ENCODE measurements at places on chromosomes 5 and 9. TPM values are rescaled to one million over a fixed set of nuclear protein-coding genes. Genes with fewer than 3 reads are reported as not detected.

The SOX30 gene
- total RNA-seq = not detected

The HRCT1 gene
- total RNA-seq = 1.0 TPM

The SERINC5 gene
- total RNA-seq = 87.6 TPM

The WDR38 gene
- total RNA-seq = not detected

The PCDHB8 gene
- total RNA-seq = 2.4 TPM

The BSPRY gene
- 3.4 TPM for total RNA-seq

GRCh38 chr9:22097707-22098106 is 88.6 kb upstream of the CDKN2B start:
- no peak for DNase-seq
- H3K4me1 ChIP-seq = peaks cover 36% of the 10 kb centered on the region
- peak overlapping the region; percentile 83 for H3K27ac ChIP-seq
- H3K36me3 ChIP-seq = peaks cover 12% of the 10 kb centered on the region

- no peaks in the 10 kb centered on the region for H3K4me1 ChIP-seq
- H3K36me3 ChIP-seq = no peaks in the 10 kb centered on the region
- H3K27ac ChIP-seq = no peak overlapping the region
- H3K27me3 ChIP-seq = peaks cover 17% of the 10 kb centered on the region
- H3K4me3 ChIP-seq = no peak overlapping the region
These were observed 642.3 kb downstream of the ACTL7B start for GRCh38 chr9:108213511-108213910.

GRCh38 chr9:15524845-15525455 is 14.2 kb upstream of the PSIP1 start:
- H3K27ac ChIP-seq = no peak overlapping the region
- DNase-seq = no peak
- no peaks in the 10 kb centered on the region for H3K27me3 ChIP-seq
- peaks cover 8% of the 10 kb centered on the region for H3K4me1 ChIP-seq

GRCh38 chr5:152607401-152608160 is 202.5 kb upstream of the NMUR2 start:
- H3K4me1 ChIP-seq = no peaks in the 10 kb centered on the region
- no peak for DNase-seq
- no peaks in the 10 kb centered on the region for H3K36me3 ChIP-seq
- no peak overlapping the region for H3K4me3 ChIP-seq
- no peaks in the 10 kb centered on the region for H3K27me3 ChIP-seq

DNA sequence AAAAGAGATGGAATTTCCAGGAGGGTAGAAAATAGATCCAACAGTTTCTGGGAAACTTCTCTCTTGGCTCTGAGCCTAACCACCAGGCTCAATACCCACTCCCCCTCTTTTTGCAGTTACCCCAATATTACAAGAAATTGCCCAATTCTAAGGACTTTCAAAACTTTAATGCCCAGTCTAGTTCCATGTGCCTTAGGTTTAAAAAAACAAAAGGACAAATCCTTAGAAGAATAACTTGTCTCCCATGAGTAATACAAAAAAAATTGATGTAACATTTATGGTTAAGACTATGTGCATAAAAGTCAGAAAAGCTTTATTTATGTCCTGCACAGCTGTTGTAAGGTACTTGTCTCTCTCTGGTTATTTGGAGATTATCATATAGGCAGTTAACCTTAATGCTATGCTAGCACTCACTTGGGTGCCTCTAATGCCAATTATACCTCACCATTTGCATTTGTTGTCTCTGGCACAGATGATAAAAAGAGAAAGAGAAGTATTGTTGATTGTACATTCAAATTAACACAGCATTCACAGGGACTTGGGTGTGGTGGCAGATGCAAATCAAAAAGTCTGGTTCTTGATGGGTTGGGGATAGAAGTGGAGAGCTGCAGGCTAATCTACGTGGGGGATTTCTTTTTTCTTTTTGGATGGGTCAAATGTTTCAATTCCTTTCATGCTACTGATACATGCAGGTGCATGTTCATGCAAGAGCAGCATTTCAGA is 159.4 kb downstream of the PIK3R1 start:
- no peaks in the 10 kb centered on the region for H3K36me3 ChIP-seq
- no peak overlapping the region for H3K27ac ChIP-seq
- no peak for DNase-seq
- no peaks in the 10 kb centered on the region for H3K27me3 ChIP-seq

GRCh38 chr5:88683506-88684135 is 199.4 kb downstream of the MEF2C start:
- H3K27ac ChIP-seq = no peak overlapping the region
- no peak for DNase-seq
- peaks cover 100% of the 10 kb centered on the region for H3K27me3 ChIP-seq
- H3K4me1 ChIP-seq = no peaks in the 10 kb centered on the region
- no peaks in the 10 kb centered on the region for H3K36me3 ChIP-seq

- peaks cover 10% of the 10 kb centered on the region for H3K4me1 ChIP-seq
- H3K4me3 ChIP-seq = no peak overlapping the region
- no peaks in the 10 kb centered on the region for H3K27me3 ChIP-seq
- no peak overlapping the region for H3K27ac ChIP-seq
- H3K36me3 ChIP-seq = no peaks in the 10 kb centered on the region
These were observed 54.4 kb downstream of the ANKH start for GRCh38 chr5:14816999-14817761.

DNA sequence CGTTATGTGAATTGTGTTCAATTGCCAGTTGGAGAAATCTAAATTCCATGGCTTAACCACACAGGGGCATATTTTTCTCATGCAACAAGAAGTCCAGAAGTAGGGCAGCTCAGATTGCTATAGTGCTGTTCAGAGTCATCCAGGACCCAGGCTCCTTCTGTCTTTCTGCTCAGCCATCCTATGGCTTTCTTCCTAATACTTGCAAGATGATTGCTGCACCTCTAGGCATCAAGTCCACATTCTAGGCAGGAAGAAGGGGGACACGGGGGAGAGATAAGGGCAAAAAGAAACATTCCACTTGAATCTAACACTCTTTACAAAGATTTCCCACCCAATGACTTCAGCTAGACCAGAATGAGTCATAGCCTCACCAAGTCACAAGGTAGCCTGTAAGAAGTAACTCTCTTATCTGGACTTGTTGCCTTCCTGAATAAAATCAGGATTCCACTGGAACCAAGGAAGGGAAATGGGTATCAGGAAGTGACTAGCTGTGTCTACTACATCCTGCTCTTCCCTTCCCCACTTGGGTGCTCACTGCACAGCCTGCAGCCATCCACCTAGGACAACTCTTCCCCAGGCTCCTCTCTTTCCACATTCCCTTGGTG is 5.3 kb downstream of the ERAP2 start:
- H3K36me3 ChIP-seq = peaks cover 3% of the 10 kb centered on the region
- peaks cover 13% of the 10 kb centered on the region for H3K4me1 ChIP-seq
- H3K4me3 ChIP-seq = no peak overlapping the region
- no peak for DNase-seq
- H3K27ac ChIP-seq = no peak overlapping the region

- no peak overlapping the region for H3K27ac ChIP-seq
- peaks cover 38% of the 10 kb centered on the region for H3K36me3 ChIP-seq
- DNase-seq = no peak
- no peaks in the 10 kb centered on the region for H3K4me1 ChIP-seq
These were observed 78.5 kb downstream of the ERP44 start for GRCh38 chr9:100020121-100020795.

DNA sequence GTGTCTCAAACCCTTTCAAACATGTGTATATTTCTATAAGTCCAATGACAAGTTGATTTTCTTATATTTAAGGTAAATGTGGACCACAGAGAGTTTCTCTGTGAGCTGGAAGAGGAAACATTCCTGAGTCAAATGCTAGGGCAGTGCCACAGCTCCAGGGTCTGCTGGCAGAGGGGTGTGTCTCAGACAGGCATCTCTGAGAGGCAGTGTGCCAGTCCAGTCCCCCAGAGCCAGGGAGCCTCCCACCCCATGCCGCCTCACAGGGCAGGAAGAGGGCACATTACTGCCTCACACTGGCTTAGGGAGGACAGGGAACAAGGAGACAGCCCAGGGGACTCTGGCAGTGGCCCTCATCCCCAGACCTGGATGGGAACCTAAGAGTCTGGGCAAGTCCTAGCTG is 120.2 kb downstream of the TENT4A start:
- DNase-seq = no peak
- H3K27ac ChIP-seq = no peak overlapping the region
- no peak overlapping the region for H3K4me3 ChIP-seq
- peaks cover 21% of the 10 kb centered on the region for H3K27me3 ChIP-seq

DNA sequence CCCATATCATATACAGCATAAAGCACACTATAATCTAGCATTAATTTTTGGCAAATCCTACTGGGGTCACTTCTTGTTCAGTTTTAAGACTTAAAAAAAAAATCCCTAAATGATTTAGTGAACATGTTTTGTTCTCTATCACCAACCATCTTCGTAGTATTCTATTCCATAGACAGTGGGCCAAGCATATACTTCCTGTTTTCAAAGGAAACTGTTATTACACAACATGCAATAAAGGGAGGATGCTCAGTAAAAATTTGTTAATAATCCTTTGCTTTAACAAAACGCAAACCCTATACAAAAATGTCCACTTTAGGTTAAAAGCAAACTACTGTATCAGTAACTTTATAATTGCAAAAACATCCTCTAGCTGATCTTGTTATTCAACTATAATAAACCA is 13.0 kb downstream of the CCNH start:
- H3K4me3 ChIP-seq = no peak overlapping the region
- H3K27me3 ChIP-seq = no peaks in the 10 kb centered on the region
- H3K36me3 ChIP-seq = peaks cover 37% of the 10 kb centered on the region
- no peak for DNase-seq
- H3K27ac ChIP-seq = no peak overlapping the region
- H3K4me1 ChIP-seq = no peaks in the 10 kb centered on the region

DNA sequence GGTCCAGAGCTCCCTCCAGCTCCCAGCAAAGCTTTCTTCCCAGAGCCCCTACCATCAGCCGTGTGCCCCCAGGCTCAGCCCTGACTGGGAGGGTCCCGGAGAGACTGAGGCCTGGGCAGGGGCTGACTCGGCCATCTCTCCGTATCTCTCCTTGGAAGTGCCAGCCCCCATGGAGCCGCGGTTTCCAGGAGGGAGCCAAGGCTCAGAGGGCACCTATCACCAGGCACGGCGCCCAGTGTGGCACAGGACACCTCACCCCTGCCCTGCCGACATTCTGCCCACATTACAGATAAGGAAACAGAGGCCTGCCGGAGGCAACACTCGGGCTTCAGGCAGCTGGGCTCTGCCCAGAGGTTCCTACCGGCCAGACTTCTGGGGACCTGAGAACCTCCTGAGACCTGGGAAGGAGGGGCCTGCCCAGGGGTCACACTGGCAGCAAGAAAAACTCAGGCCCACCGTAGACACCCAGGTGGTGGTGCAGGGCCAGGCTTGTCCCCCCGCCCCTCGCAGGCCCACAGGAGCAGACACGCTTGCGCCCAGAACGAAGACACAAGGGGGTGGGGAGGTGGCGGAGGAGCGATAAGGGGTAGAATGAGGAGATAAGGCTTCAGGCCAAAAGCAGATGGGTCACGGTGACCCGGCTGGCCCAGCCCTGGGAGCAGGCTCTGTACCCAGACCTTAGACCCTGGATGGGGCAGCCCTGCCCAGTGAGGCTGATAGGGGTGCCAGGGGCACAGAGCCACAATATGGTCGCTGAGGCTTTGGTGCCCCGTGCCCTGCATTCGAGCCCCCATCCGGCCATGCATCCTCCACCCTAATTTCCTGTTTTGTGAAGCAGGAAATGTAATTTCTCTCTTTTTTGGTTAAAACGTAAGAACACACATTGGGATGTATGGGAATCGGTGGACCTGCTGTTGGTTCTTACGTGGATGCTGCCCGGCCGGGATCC is 11.8 kb downstream of the NR5A1 start:
- H3K4me1 ChIP-seq = no peaks in the 10 kb centered on the region
- no peak for DNase-seq
- no peak overlapping the region for H3K4me3 ChIP-seq
- peaks cover 38% of the 10 kb centered on the region for H3K27me3 ChIP-seq

DNA sequence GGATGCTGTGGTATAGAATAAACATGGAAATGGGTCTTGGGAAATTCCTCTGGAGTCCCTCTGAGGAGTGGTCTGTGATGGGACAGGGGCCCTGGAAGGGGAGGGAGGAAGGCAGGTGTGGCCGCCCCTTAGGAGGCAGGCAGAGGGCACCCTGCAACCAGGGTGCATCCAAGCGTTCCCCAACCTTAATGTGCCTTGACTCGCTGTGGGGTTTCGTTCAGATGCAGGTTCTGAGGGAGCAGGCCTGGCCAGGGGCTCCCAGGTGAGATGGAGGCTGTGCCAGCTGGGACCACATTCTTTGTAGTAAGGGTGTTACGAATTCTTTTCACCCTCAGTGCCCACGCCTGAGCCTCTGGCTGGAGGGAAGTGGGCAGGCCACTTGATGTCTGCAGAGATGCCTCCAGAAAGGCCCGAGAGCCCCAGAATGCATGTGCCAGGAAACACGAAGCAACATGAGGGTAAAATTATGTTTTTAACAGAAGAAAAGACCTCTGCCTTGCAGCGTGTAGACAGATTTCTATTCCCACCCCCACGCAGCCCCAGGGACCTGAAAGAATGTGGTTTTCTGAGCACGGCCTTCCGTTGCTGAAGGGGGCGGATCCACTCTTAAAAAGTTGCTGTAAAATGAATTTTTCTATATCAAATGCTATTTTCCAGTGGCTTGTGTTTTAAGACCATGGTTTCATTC is 150.4 kb upstream of the IER5L start:
- no peak overlapping the region for H3K4me3 ChIP-seq
- H3K36me3 ChIP-seq = no peaks in the 10 kb centered on the region
- H3K27me3 ChIP-seq = no peaks in the 10 kb centered on the region
- peak overlapping the region; percentile 78 for H3K27ac ChIP-seq
- no peak for DNase-seq

GRCh38 chr9:111023128-111023527 is 15.1 kb downstream of the LPAR1 start:
- no peak overlapping the region for H3K4me3 ChIP-seq
- H3K27me3 ChIP-seq = no peaks in the 10 kb centered on the region
- no peak overlapping the region for H3K27ac ChIP-seq
- no peak for DNase-seq

DNA sequence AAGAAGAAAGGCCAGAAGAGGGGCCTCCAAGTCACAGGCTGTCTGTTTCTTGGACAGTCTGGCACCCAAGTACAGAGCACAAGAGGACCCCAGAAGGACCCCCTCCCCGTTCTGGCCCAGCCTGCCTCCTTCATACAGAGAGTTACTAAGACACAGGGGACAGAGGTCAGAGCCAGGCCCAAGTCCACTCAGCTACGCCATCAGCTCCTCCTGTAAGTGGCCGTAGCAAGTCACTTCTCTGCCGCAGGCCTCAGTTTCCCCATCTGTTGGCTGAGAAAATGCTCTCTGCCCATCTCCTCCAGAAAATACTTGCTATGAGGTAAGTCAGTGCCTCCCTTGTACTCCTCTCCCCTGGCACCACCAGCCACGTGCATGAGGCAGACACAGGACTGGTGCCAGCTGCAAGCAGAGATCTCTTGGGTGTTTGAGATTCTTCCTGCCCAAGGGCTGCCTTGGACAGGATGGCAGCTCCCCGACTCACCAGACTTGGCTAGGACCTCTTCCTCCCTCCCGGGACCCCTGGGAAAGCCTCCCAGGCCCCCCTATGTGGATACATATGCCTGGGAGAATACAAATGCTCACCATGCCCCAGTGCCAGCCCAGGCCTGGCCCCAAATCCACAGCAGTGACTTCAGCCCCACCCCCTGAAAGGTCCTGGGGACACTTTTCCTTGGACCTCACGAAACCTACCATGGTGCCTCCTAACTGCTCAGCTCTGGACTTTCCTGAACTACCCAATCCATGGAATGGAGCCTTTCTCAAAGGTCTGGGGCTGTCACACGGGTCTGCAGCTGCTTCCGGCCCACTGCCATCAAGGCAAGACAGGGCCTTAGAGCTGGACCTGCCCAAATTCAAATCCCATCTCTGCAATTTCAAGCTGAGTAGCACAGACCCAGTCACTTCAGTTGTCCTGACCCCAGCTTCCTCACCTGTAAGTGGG is 5.1 kb downstream of the EEIG1 start:
- H3K4me1 ChIP-seq = peaks cover 64% of the 10 kb centered on the region
- no peaks in the 10 kb centered on the region for H3K36me3 ChIP-seq
- no peak overlapping the region for H3K4me3 ChIP-seq
- H3K27ac ChIP-seq = no peak overlapping the region
- H3K27me3 ChIP-seq = no peaks in the 10 kb centered on the region
- no peak for DNase-seq

Data from mesothelial cell of epicardium (in vitro differentiated cells).